CD4-positive, alpha-beta memory T cell (primary cell): ENCODE measurements at places on chromosomes 7 and 10. TPM values are rescaled to one million over a fixed set of nuclear protein-coding genes. Genes with fewer than 3 reads are reported as not detected.
A peak's percentile ranks its signal among the peaks of the same experiment; 100 is the strongest.

Gene ZC3HAV1
- 154 TPM for total RNA-seq

GRCh38 chr10:124618470-124619073 is 125.6 kb downstream of the FAM53B start:
- no peaks in the 10 kb centered on the region for H3K27me3 ChIP-seq
- H3K27ac ChIP-seq: peak overlapping the region; percentile 46
- DNase-seq: no peak
- no peak overlapping the region for H3K4me3 ChIP-seq
- peaks cover 9% of the 10 kb centered on the region for H3K36me3 ChIP-seq

Gene PLEKHS1
- total RNA-seq: not detected

DNA sequence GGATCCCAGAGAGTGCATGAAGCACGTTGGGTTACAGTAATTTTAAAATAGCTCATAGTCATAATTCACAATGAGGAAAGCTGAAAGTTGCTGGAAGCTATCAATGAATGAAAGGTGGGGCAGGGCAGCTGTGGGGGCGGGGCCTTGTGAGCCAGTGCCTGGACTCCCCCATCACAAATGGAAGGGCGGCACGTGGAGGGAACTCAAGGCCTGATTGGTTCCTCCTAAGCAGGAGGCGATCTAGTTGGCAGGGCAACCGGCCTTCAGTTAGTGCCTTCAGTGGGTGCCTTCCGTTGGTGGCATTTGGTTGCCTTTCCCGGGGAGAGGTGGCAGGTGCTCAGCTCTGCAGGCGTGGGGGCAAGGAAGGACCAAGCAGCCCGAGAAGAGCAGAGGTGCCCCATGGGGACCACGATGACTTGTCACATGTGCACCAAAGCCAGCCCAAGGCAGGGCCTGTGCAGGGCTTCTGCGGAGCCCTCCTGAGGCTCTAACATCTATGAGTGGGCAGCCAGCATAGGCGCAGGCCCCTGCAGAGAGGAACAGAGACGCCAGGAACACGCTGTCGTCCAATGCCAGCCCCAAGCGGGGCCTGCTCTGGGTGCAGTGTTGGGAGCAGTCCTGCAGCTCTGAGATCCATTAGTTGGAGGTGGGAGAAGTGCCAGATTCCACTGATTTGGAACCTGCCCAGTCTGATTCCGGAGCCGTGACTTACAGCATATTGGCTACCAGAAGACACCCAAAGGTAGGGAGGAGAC is 59.8 kb upstream of the PDSS1 start:
- H3K27ac ChIP-seq: no peak overlapping the region
- no peaks in the 10 kb centered on the region for H3K4me1 ChIP-seq
- H3K4me3 ChIP-seq: no peak overlapping the region
- no peaks in the 10 kb centered on the region for H3K36me3 ChIP-seq

Gene FAS
- 44.2 TPM for total RNA-seq

DNA sequence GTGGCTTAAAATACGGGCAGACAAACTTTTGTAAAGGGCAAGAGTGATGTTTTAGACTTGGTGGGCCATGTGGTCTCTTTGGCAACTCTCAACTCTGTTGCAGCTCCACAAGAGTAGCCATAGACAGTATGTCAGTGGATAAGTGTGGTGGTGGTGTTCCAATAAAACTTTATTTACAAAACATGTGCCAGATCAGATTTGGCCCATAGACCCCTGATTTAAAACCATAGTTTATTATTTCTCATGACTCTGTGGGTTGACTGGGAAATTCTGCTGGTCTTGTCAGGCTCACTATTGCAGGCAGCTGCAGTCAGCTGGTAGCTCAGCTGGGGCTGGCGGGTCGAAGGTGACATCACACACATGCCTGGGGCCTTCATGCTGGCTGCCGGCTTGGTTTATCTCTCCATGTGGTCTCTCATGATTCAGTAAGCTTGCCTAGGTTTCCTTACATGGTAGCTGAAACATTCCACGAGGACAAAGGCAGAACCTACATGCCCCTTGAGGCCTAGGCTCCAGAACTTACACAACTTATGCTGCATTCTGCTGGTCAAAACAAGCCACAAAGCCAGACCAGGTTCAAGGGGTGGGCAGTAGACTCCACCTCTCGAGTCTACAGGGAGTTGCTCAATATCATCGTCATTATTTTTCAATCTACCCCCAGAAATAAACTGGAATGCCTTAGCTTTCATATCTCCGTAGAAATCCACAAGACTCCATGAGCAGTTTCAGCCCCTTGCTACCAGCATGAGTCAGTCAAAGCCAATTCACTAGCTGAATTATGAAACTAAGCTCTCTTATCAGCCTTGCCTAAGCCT is 245.7 kb downstream of the WDR11 start:
- H3K36me3 ChIP-seq: no peaks in the 10 kb centered on the region
- no peak overlapping the region for H3K4me3 ChIP-seq
- no peaks in the 10 kb centered on the region for H3K4me1 ChIP-seq
- no peaks in the 10 kb centered on the region for H3K27me3 ChIP-seq
- no peak for DNase-seq

Gene PAPOLB
- total RNA-seq: not detected

GRCh38 chr10:4638099-4638498 is 187.9 kb upstream of the AKR1E2 start:
- no peak for DNase-seq
- no peak overlapping the region for H3K27ac ChIP-seq
- H3K4me3 ChIP-seq: no peak overlapping the region
- peaks cover 5% of the 10 kb centered on the region for H3K4me1 ChIP-seq

DNA sequence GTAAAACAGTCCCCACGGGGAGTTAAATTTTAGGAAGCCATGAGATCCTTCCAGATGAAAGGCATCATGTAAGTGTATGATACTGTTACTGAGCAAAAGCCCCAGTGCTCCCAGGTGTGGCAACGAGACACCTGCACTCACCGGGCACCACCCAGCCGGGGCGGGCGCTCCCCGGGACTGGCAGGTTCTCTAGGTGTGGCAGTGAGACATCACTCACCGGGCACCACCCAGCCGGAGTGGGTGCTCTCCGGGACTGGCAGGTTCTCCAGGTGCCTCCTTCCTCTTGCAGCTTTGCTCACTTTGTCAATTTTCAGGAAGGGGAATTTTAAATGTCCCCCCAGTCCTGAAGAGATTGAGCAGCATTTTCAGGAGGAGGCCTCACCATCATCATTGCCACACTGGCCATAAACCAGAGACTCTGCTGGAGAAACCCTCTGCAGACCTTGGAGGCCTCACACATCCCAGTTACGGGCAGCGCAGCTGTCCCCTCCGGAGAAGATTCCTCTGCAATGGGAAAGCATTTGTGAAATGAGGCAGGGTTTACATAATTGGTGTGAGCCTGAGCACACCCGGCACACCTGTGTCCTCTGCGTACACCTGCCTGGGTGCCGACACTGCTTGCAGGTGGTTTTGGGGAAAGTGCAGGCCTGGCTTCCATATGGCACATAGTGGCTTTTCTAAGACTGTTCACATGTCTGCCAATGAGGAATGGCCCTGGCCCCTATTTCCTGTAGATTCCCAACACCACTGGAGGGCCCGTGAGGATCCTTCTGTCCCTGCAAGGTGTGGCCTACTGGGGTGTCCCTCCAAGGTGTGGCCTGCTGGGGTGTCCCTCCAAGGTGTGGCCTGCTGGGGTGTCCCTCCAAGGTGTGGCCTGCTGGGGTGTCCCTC is 191.4 kb downstream of the EBF3 start:
- no peaks in the 10 kb centered on the region for H3K4me1 ChIP-seq
- no peak for DNase-seq
- H3K27ac ChIP-seq: no peak overlapping the region
- no peaks in the 10 kb centered on the region for H3K27me3 ChIP-seq
- H3K36me3 ChIP-seq: no peaks in the 10 kb centered on the region
- H3K4me3 ChIP-seq: no peak overlapping the region

DNA sequence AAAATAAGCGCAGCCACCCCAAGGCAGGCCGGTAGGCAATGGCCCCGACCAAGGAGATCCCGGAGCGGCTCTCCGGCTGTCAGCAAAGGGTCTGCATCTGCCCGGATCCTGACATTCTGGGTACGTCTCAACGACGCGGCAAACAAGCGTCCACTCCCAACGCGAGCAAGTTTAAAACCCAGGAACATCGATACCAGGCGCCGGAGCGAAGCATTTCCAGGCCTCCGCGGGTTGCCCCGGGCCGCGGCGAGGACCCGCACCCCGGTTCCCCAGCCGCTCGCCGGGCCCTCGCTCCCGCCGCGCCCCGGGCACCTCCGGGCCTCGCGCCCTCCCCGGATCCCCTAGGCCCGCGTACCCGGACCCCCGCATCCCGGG is 453 bp downstream of the URGCP start:
- H3K27ac ChIP-seq: peak overlapping the region; percentile 46
- DNase-seq: peak; percentile 21
- peak overlapping the region; percentile 70 for H3K4me3 ChIP-seq
- H3K4me1 ChIP-seq: peaks cover 28% of the 10 kb centered on the region
- no peaks in the 10 kb centered on the region for H3K36me3 ChIP-seq

GRCh38 chr10:110618230-110618610 is 25.9 kb upstream of the RBM20 start:
- no peak overlapping the region for H3K27ac ChIP-seq
- peaks cover 13% of the 10 kb centered on the region for H3K4me1 ChIP-seq
- H3K27me3 ChIP-seq: no peaks in the 10 kb centered on the region
- no peak overlapping the region for H3K4me3 ChIP-seq
- DNase-seq: no peak
- H3K36me3 ChIP-seq: no peaks in the 10 kb centered on the region

GRCh38 chr7:38978491-38978890 is 782 bp downstream of the POU6F2 start:
- no peaks in the 10 kb centered on the region for H3K36me3 ChIP-seq
- DNase-seq: no peak
- peaks cover 5% of the 10 kb centered on the region for H3K27me3 ChIP-seq
- no peak overlapping the region for H3K27ac ChIP-seq
- H3K4me3 ChIP-seq: no peak overlapping the region
- H3K4me1 ChIP-seq: no peaks in the 10 kb centered on the region

Gene CFAP58
- total RNA-seq: not detected

Gene THSD7A
- total RNA-seq: not detected

GRCh38 chr7:39392151-39392550 is 174.1 kb upstream of the YAE1 start:
- no peaks in the 10 kb centered on the region for H3K4me1 ChIP-seq
- no peak for DNase-seq
- H3K4me3 ChIP-seq: no peak overlapping the region
- H3K27me3 ChIP-seq: no peaks in the 10 kb centered on the region
- no peaks in the 10 kb centered on the region for H3K36me3 ChIP-seq

DNA sequence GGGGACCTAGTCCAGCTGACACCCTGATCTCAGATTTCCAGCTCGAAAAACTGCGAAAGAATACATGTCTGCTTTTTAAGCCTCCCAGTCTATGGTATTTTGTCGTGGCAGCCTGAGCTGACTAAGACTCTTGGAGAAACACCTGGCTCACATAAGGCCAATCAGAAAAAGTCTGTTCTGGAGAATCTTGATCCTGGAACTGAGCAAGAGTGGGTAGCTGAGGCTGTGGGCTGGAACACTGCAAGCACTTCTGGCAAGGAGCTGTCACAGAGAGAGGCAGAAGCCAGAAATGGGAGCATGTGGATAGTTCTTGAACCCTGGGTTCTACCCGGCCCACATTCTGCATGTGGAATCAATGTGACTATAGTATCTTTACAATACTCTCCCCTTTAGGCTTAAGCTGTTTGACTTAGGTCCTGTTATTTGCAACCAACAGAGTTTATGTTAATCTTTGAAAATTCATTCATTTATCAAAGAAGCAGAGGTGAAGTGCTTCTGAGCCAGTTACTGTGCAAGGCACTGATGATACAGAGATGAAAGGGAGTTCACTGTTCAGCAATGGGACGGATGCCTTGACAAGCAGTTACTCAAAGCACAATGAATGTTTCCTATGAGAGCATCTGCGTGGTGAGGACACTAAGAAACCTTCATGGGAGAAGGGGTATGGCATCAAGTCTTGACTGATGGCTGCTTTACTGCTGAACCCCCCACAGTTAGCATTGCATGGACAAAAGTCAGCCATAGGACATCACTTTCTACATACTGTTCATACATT is 4.4 kb upstream of the C10orf90 start:
- H3K27ac ChIP-seq: no peak overlapping the region
- DNase-seq: no peak
- H3K27me3 ChIP-seq: no peaks in the 10 kb centered on the region
- no peaks in the 10 kb centered on the region for H3K4me1 ChIP-seq
- no peak overlapping the region for H3K4me3 ChIP-seq

- no peaks in the 10 kb centered on the region for H3K27me3 ChIP-seq
- H3K36me3 ChIP-seq: no peaks in the 10 kb centered on the region
- peak overlapping the region; percentile 76 for H3K27ac ChIP-seq
- no peak overlapping the region for H3K4me3 ChIP-seq
- DNase-seq: peak; percentile 61
- peaks cover 96% of the 10 kb centered on the region for H3K4me1 ChIP-seq
These were observed 217.4 kb upstream of the KLF14 start for GRCh38 chr7:130951303-130951975.

GRCh38 chr7:92064438-92065029 is 69.7 kb downstream of the CYP51A1 start:
- DNase-seq: no peak
- no peaks in the 10 kb centered on the region for H3K27me3 ChIP-seq
- no peak overlapping the region for H3K4me3 ChIP-seq
- H3K4me1 ChIP-seq: no peaks in the 10 kb centered on the region
- H3K27ac ChIP-seq: no peak overlapping the region

DNA sequence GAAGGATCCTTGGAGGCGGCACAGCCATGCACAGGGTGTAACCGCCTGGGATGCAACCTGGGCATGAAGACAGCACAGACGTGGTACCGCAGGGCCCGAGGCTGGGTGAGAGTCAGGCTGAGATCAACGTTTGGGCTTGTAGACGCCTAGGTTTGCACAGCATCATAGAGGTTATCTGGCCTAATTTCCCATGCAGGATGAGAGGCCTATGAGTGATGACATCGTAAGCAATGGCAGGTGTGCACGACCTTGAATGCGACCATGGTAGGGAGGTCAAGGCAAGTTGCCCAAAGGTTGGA is 7.5 kb downstream of the CALML3 start:
- H3K36me3 ChIP-seq: no peaks in the 10 kb centered on the region
- DNase-seq: no peak
- H3K27me3 ChIP-seq: no peaks in the 10 kb centered on the region
- no peaks in the 10 kb centered on the region for H3K4me1 ChIP-seq

DNA sequence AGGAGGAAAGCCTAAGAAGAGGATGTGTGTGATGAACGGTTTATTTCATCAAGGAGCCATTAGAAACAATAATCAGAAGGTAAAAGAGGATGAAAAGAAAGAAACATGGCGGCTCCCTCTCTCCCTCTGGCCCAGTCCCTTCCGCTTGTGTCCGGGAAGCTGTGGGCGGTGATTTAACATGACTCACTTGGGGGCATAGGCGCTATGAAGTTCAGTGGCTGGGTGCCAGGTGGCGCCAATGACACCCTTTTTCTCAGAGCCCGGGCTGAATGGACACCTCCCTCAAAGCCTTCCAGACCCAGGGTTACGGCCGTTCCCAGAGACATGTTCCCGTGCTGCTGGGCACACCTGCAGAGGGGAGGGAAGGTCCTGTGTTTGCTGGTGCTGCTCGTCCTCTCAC is 244.0 kb downstream of the SKAP2 start:
- no peak overlapping the region for H3K27ac ChIP-seq
- H3K27me3 ChIP-seq: no peaks in the 10 kb centered on the region
- no peak for DNase-seq
- no peak overlapping the region for H3K4me3 ChIP-seq
- no peaks in the 10 kb centered on the region for H3K4me1 ChIP-seq

DNA sequence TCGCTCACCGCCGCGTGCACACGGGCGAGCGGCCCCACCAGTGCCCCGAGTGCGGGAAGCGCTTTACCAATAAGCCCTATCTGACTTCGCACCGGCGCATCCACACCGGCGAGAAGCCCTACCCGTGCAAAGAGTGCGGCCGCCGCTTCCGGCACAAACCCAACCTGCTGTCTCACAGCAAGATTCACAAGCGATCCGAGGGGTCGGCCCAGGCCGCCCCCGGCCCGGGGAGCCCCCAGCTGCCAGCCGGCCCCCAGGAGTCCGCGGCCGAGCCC is 3.3 kb downstream of the REPIN1 start:
- H3K4me1 ChIP-seq: peaks cover 34% of the 10 kb centered on the region
- no peak overlapping the region for H3K4me3 ChIP-seq
- no peaks in the 10 kb centered on the region for H3K27me3 ChIP-seq
- DNase-seq: no peak
